ENCODE measurements at places on chromosomes 5 and 9.

DNA sequence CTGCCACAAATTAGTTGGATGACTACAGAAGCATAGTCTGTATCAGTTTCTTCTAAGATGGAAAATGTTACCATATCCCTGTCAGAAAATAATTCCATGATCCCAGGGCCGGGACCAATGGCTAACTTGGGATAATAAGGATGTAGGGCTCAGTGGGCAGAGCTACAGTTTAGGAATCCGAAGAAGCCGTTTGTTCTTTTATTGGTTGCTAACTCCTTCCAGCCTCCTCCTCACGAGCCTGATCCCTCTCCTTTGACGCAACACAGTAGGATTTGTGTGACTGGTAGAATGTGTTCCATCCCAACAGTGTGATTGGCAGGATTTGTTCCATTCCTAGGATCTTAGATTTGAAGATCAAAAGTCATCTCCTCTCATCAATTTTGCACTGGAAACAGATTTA is 496.9 kb downstream of the AGTPBP1 start:
- DNase-seq = no peak

GRCh38 chr9:78325343-78325742 is 28.4 kb downstream of the PSAT1 start:
- no peak for DNase-seq

- DNase-seq = no peak
Observed at GRCh38 chr5:18095061-18095460, 460.8 kb downstream of the TAF11L14 start.

DNA sequence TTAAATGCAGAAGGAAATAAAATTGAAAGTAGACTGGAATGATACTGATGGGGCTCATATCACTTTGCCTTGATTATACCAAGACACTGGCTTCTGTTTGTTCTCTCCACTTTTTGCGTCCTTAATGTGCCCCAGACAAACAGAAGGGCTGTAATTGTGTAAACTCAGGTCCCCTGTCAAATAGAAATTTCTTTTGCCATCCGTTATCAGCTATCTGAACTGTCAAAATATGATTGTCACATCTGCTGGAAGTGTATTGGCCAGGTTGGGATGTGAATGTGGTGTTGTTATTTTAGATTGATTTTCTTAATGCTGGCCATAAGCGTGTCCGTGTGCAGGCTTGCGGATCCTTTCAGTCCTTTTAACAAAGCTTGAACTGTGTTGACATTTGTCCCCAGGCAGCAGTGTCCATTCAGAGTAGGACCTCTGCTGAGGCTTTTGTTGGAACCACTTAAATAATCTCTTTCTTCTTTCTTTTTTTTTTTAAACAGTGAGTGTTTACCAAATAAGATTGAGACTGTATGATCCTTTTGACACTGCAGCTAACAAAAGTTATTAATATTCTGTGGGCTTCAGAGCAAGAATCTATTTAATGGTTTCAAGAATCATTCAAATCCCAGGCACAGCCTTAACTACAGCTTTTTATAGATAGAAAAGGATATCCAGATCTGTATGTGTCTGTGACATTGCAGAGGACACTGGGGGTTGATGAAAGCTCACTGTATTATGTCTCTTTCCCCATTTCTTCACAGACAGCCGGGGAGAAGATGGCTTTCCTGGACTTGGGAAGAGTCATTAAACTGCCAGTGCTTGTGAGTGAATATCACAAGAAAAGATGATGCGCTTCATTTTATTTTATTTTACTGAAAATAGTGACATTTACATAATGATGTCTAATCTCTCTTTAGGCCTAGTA is 171.7 kb downstream of the ZNF608 start:
- DNase-seq = no peak

DNA sequence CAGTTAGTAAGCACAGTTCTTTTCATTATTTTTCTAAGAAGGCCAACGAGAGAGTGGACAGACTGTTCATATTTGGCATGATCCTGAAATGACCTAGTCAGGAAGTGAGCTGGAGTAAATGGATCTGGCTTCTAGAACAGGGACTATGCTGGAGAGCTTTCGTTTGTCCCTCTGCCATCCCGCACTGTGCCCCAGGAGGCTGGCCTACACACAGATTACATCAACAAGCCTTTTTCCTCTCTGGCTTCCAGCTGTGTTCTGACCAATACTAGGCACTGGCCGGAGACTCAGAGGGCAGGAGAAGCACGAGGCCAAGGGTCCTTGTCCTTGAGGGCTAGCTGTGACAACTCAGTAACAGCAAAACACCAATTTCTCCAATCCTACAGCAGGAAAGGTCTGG is 127.8 kb downstream of the MED27 start:
- no peak for DNase-seq

- DNase-seq = no peak
Observed at GRCh38 chr9:38737246-38737645, 17.3 kb upstream of the FAM240B start.

DNA sequence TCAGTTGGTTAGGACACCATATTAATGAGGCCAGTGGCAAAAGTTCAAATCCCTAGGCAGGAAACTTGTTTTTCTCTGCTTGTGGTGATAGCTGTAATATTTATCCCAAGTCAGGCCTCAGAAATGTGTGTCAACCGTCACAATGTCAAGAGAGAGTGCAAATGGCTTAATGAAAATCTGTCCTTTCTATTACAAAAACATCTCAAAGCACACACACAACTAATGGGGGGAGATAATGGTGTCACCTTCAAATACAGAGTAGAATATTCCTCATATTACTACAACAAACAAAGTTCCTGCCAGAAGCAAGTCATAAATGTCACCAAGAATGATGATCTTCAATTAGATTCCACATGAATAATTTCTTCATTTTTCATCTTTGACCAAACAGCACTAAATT is 127.2 kb upstream of the MARCHF11 start:
- no peak for DNase-seq

- DNase-seq = no peak
Observed at GRCh38 chr5:140166911-140167310, 8.1 kb upstream of the CYSTM1 start.

GRCh38 chr9:133901184-133901835 is 90.8 kb downstream of the VAV2 start:
- DNase-seq = no peak

- no peak for DNase-seq
Observed at GRCh38 chr9:136002881-136003280, 41.7 kb upstream of the UBAC1 start.

- no peak for DNase-seq
Observed at GRCh38 chr9:89706086-89706485, 101.3 kb downstream of the GADD45G start.

DNA sequence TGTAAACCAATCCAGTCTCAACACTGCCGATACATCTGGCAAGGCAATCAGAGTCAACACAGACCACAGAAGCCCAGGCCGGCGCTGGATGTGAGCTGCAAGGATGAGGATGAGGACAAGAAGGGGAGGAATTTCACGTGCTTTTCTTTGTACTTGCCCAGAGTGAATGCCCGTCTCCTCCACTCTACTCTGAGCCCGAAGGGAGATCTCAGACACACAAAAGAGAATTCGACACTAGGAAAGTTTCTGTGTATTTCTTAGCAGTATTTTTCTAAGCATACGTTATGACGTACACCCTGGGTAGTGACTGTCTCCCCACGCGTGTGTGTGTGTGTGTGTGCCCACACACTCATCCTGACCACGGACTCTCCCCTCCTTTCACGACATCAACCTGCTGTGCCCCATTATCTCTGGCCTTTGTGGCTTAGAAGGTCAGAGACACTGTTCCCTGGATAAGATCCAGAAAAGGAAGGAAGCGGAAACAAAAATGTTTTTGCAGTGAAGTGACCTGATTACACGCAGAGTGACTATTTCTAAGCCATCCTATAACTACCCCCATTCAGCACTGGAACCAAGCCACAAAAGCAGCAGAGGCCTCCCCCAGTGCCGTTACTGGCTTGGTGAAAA is 227.3 kb upstream of the DAPK1 start:
- DNase-seq = no peak

- DNase-seq = no peak
Observed at GRCh38 chr5:54975701-54976100, 9.7 kb downstream of the ESM1 start.

DNA sequence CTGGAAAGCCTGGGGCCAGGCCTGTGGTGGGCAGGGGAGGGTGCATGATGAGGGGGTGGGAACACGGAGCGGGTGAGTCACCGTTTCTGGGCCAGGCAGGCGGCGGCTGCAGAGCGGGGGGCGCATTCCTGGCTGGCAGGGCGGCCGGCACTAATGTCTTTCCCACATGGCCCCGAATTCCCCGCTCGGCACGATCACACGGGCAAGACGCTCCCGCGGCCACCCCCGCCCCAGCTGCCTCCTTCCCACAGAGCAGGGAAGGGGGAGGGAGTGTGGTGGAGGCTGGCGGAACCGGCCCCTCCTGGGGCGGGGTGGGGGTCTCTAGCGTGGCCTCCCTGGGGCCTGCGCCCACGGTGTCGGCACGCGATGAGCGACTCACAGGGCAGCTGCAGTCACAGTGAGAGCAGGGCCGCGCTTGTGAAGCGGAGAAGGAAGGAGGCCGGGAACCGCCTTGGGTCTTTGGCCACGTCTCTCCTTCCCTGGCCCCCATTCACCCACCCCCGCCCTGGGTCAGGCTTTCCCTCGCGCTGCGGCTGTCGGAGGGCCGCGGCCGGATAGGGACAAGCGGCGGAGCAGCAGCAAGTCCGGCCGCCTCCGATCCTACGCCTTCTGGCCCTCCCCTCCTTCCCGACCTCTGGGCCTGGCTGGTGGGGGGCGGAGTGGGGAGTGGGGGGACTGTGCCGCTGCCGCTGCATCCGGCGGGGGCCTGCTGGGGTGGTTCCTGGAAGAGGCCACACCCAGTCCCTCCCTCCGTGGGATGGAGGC is 48.9 kb downstream of the CXXC5 start:
- DNase-seq = no peak

DNA sequence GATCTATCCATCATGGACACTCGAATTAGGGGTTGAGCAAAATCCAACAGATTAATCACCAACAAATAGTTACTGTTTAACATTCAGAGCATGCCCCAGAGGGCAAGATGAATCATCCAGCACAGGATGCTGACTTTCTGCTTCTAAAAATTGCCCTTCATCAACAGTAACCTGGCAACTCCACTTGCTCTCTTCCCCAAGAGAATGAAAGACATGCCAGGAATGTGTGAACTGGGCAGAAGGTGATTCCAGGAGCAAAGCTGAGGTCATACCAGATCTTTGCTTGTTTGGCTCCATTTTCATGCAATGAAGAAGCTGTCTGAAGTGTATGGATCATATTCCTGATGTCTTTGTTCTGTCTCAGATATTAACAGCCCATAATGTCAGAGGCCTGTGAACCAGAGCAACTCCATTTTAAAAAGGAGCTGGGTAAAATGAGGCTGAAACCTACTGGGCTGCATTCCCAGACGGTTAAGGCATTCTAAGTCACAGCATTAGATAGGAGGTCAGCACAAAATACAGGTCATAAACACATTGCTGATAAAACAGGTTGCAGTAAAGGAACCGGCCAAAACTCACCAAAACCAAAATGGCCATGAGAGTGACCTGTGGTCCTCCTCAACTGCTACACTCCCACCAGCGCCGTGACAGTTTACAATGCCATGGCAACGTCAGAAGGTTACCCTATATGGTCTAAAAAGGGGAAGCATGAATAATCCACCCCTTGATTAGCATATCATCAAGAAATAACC is 2.5 kb upstream of the ZNF367 start:
- DNase-seq = no peak

GRCh38 chr5:170333161-170333910 is 35.8 kb upstream of the LCP2 start:
- peak; percentile 65 for DNase-seq

- no peak for DNase-seq
Observed at GRCh38 chr5:73292816-73293459, 119.9 kb downstream of the TMEM174 start.

DNA sequence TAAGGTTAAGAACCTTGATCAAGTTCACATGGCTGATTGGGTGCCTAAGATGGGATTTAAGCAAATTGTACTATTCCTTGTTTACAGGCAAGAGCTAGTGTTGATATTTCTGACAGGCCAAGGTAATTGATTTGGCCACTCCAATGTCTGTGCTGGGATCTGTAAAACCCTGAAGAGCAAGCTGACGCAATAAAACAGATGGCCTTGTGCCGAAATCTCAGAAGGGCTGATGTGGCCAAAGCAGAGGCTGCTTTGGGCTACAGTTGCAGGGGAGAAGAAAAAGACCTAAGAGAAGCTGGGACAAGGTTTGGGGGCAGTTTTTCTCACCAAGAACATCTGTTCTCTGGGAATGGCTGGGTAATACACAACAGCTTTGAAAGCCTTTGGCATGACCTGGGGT is 463.2 kb upstream of the ZNF608 start:
- DNase-seq = no peak

DNA sequence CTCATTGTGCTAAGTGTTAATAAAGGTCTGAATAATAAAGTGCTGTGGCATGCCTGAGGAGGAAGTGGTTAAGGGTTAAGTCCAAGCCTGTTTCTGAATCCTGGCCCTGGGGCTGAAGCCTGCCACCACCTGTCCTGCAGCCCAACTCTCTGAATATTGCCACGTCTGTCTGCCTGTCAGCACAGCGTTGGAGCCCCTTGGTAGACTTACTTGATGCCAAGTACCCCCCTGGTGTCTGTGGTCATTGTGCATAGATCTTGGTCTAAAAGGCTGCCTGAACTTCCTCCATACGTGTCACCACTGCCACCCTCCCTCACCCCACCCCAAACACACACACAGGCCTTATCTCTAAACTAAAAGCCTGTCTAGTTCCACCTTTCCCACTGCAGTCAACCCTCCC is 35.4 kb upstream of the SLC2A8 start:
- no peak for DNase-seq

DNA sequence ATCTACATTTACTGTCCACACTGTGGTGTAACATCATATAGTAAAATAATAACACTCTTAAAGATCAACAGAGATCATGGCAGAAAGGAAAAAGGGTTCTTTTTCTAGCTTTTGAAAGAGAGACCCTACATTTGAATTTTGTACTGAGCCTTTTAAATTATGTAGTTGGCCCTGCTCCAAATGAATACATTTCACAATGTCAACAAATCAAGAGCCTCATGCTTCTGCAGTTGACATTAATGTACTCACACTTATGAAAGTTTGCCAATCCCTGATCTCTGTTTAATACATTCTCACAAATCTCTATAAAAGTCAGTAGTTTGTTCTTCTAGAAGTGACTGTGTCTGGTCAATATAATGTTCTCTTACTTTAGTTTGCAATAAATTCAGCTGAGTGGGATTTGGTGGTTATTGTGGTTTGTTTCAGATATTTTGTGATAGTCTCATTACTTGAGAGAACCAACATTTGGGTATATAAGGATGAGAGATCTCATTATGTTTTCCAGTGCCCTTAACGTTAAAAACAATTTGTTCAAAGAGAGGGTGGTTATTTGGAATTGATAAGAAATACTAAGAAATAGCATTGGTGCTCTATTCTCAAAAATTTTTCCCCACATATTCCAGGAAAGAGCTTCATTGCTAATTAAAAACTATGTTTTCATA is 277.8 kb upstream of the FTMT start:
- DNase-seq = no peak

DNA sequence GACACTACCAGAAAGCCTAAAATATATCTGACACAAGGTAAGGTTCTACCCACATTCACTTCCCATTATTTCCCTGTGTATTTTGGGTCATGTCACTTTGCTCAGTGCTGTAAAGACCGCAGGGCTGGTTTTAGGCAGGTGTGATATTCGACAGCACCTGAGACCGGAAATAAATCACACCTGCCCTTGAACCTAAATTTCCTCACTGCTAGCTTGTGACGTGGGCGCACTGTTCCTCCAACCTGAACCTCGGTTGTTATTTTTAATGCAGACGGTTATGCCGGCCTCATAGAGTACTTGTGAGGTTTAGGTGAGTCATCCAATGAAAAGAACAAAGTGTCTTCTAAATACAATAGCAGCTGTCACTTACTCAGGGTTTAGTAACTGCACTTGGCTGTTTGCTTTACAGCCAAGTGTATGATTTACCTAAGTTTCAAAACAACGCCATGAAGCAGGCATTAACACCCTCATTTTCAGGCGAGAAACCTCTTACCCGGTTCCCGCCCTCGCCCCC is 20.7 kb upstream of the ZNF782 start:
- DNase-seq = peak; percentile 41
